ENCODE measurements at places on chromosomes 5 and 9. TPM values are rescaled to one million over a fixed set of nuclear protein-coding genes. Genes with fewer than 3 reads are reported as not detected.

Gene IFNE
- not detected for polyA plus RNA-seq

Gene PCDHA4
- polyA plus RNA-seq: 0.02 TPM

Gene TCF7
- polyA plus RNA-seq: 4.4 TPM

Gene FRMPD1
- 0.59 TPM for polyA plus RNA-seq

Gene C5orf52
- polyA plus RNA-seq: not detected

Gene SPATA31E1
- not detected for polyA plus RNA-seq

Gene FYB1
- 0.66 TPM for polyA plus RNA-seq

Gene SPOCK1
- 41.0 TPM for polyA plus RNA-seq

All from right cardiac atrium (tissue), 5 donors.